ENCODE measurements at places on chromosomes 6 and 20.

DNA sequence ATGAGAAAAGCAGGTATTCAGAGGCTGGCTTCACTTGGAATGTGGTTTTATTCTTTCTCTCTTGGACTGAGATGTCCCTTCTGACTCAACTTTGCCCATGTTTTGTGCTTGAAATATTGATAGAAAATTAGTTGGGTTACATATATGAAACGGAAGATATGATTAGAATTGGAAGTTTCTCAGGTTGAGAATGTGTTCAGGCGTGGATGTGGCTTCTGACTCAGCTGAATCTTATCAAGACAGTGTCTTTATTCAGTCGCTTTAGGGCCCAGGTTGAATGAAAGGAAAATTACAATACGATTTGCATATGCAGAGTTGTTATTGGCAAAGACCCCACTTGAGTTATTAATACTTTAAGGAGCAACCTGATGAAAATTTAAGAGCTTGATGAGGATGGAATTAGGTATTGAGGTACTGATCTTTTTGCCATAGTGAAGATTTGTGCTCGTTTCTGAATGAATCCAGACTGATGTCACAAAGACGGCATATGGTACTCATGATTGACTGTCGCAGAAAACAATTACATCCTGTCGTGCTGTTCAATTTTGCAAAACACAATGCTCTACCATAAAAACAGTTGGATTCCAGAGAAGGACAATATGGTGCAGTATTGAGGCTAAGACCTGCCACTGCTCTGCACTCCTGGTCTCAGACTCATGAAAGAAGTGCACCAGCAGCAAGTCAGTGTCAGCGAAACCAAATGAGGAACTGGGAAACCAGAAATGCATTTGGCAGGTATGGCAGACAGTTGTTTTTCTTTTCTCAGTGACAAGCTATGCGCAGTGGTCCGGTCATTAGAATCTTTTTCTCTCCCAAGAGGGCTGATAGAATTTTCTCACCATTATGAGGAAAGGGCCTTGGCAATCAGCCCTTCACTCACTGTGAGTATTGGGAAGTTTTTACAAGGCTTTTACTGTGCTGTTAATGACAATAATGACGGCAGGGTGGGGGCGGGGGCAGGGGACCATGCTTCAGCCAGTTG, 158.3 kb downstream of the DOK5 start:
- DNase-seq = no peak

GRCh38 chr6:90485635-90486277, 101.1 kb downstream of the MAP3K7 start:
- no peak for DNase-seq

DNA sequence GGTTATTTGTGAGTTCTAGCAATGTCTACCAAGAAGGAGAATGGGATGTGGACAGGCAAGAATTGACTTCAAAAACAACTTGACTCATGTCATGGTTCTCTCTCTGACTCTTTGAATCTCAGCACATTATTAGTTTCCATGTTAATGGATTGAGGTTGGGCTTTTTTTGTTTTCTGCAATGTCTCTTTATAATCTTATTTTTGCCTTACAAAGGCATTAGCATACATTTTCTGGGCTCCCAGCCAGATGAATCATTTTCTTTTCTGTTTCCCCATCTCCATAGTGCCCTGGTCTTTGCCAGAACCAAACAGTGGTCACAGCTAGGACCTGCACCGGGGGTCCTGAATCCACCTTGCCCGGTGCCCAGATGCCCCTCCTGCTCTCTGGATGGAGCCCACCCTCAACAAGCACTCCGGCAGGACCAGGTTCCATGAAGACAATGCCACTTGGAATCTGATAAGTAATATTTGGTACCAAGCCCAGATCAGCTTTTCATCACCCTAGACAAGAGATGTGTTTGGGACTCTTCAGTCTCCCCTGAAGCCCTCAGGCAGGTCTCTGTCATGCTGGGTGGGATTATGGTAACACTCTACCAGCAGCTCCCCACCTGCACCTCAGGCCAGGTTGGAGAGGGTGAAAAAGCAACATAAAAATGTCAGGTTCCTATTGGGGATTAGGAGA, 266.7 kb upstream of the SULF2 start:
- peak; percentile 72 for DNase-seq

GRCh38 chr6:52877168-52877567, 32.3 kb downstream of the GSTA3 start:
- no peak for DNase-seq

DNA sequence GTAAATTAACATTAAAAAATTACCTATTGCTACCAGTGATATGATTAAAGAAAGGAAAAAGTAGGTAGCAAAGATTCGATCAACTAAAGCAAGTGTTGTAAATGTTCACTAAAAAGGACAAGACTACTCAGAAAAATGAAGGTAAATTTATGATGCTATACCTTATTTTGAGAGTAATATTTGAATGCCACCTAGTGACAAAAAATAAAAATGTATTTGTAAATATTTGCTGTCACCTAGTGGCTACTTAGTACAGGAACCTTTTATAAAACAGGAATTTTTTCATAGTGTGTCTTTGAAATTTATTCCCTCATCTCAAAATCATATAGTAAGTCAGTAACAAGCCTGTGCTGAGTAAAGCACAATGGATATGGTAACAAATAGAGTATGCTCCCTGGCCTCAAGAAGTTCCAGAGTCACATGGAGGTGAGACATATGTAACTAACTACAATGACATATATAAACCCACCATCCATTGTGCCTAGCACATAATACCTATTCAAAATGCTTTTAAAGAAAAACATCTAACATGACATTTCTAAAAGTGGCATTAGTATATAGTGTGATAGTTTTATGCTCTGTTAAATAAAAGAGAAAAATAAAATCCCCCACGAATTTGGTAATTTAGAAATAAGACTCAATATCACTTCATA, 193.1 kb upstream of the SIM1 start:
- DNase-seq = peak; percentile 7

DNA sequence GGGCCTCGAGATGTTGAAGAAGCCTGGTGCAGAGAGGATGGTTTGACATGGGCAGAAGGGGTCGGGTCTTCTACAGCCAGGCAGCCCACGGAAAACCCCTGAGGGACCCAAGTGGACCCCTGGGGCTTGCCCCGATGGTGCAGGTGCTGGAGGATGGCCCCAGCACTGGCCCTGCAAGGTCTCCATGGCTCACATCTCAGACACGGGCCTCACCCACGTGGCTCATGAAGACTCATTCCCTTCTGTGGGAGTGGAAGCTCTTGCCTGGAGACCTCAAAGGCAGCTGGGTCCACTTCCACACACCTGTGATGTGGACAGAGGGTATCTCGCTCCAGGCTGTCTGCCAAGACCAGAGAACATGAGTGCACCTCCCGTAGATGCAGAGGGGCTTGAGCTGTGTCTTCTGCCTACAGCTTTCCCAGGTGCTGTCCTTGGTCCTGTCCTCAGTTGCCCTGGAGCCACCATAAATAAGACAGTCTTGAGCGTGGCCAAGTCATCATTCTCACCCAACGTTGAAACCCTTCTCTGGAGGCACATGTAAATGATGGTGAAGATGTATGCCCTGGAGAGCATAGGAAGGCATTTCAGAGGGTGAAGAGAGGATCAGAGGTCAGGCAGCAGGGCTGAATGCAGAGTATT, 108.0 kb downstream of the SYNDIG1 start:
- DNase-seq = no peak

DNA sequence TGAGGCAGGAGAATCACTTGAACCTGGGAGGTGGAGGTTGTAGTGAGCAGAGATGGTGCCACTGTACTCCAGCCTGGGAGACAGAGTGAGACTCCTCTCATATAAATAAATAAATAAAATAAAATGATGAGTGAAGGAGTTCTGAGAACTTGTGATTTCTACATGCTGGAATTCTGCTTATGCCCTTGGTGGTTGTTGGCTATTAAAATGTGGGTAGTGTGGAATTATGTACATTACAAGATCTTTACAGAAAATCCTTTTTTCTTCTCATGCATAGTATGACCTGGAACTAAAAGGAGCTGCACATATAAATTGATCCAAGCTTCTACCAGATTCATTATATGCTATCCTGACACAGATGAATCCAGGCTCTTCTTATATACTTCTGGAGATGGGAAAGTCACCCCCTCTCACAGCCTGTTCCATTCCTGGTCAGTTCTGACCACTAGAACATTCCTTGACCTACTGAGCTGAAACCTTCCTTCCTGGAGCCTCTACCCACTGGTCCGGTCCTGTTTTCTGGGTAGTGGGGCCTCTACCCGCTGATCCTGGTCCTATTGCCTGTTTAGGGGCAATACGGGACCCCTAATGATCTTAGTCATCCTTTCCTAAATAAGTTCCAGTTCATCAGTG, 37.7 kb upstream of the TAF8 start:
- DNase-seq = no peak

- DNase-seq = no peak
Measured at GRCh38 chr20:24697411-24697810, 228.0 kb downstream of the SYNDIG1 start.

DNA sequence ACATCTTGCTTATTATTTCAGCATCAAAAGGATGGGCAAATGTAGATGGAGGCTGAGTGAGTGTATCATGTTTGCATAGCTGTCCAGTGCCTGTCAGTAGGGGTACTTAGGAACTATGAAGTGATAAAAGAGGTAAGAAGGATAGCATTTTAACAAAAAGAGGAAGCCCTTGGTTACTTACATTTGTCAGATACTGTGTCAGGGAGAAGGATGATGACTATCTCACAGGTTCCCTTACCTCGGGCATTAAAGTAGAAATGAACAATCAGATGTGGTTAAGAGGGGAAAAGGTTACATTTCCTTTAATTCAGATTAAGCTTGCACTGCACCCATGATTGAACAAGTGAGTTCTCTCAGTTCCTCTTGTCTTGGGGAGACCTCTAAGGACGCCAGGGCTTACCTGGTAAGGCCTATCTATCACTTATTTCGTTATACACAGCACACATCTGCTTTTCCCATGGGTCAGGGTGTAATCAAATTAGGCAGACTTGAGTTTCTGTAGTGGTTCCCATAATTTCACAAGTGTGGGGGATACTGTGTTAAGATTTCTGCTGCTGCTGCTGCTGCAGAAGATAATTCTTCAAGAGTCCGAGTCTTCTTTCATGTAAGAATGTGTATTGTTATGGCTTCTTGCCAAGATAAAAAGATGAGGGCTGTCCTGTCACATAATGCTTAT, 4.5 kb downstream of the FOXO3 start:
- DNase-seq = no peak

GRCh38 chr6:168032005-168032760, 34.7 kb downstream of the KIF25 start:
- DNase-seq = peak; percentile 45

DNA sequence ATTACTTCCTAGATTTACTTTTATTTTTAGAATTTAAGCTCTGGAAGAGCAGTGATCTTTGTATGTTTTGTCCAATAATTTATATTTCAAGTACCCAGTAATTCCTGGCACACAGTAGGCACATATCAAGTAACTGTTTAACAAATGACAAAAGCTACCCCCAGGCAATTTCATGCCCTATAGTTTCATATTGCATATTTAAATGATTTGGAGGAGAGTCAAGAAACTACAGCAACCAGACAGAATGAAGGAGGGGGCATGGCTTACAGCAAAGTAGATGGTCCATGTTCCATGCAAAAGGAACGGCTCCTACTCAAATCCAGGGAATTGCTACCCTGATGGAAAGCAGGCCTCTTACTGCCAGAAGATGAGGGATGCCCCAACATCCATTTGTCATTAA, 113.5 kb downstream of the ARHGAP18 start:
- no peak for DNase-seq

- no peak for DNase-seq
Measured at GRCh38 chr20:63556873-63557478, 3.0 kb downstream of the FNDC11 start.

GRCh38 chr20:45318386-45318939, 10.4 kb upstream of the MATN4 start:
- DNase-seq = no peak

GRCh38 chr20:2794202-2794748, 6.2 kb downstream of the CPXM1 start:
- DNase-seq = no peak

- no peak for DNase-seq
Measured at GRCh38 chr20:57480444-57481160, 44.3 kb downstream of the CTCFL start.

DNA sequence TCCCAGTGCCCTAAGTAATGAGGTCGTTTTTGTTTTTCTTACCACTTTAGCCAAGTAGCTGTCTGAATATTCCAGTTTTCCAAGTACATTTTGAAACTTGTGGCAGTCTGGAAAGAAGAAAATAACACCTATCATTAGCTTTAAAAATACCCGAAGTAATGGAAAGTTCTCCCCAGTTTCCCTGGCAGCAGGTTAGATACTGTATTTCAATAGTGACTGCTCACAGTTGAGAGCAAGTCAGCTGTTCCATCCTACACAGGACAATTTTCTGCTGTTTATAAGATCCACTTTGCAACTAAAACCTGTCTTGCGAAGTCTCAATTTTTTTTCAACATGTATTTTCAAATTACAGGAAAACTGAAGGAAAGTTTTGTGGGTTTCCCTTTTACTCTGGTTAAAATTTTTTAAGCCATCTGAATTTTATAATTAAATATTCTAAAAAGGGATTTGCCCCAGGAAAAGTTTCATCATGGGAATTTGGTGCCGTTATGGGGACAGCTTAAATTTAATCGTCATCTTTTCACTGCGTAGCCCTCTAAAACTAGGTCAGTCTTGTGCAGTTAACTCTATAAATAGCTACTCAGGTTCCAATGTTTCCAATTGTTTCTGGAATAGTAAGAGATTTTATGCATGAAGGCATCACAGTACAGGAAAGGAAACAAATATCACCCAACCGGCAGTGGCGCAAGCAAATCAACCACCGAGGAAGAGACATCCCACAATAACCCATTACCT, 96.9 kb downstream of the MBOAT1 start:
- no peak for DNase-seq

- no peak for DNase-seq
Measured at GRCh38 chr6:127348028-127348661, 4.7 kb upstream of the ECHDC1 start.

DNA sequence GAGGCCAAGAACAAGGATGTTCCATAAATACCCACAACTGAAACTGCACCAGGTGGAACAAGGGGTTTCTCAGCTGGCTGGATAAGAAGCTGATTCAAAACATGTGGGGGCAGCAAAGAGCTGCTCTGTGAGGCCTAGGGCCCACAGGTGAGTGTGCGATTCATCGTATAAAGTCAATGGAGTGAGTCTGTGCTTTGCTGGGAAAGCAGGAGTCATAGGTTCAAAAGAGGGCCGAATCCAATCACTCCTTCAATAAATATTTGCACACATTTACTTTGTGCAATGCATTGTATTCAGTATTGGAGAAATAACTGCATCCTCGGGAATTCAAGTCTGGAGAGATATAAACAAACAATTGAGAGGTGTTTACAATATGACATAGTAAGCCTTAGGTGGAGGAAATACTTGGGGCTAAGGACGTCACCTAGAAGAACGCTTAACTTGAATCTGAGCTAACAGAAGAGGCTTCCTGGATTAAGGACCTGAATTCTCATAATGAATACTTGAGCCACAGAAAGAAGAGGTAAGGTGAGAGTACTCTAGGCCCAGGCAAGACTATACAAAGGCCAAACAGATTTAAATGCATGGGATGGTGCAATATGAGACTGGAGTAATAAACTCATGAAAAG, 83.7 kb upstream of the TMEM30A start:
- DNase-seq = no peak

GRCh38 chr6:85460921-85461797, 11.3 kb downstream of the NT5E start:
- peak; percentile 43 for DNase-seq

DNA sequence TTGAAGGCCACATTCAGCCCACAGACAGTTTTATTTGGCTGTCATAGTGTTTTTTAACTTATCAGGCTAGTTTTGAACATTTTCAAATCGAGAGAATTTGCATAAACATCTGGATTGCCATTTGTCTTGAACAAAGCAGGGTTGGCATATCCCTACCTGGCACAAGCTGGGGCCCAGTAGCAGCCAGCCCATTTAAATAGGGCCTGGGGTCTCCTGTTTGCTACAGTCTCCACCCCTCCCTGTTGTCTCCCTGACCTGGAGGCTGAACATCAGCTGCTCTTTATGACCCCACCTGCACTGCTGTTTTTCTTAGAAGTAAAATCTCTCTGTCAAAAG, 10.5 kb downstream of the BCAS4 start:
- no peak for DNase-seq
